ENCODE measurements at places on chromosomes 4 and X. TPM values are rescaled to one million over a fixed set of nuclear protein-coding genes. Genes with fewer than 3 reads are reported as not detected.

SLC9B1 gene
- 0.59 TPM for total RNA-seq

JADE3 gene
- 4.6 TPM for total RNA-seq

CT47B1 gene
- not detected for total RNA-seq

RIBC1 gene
- total RNA-seq = 0.54 TPM

GRCh38 chrX:108601276-108601675 is 135.1 kb downstream of the IRS4 start:
- H3K4me3 ChIP-seq = no peak overlapping the region
- DNase-seq = no peak
- H3K27me3 ChIP-seq = no peaks in the 10 kb centered on the region
- H3K36me3 ChIP-seq = no peaks in the 10 kb centered on the region
